ENCODE measurements at places on chromosomes 1 and 21.
A peak's percentile ranks its signal among the peaks of the same experiment; 100 is the strongest.

DNA sequence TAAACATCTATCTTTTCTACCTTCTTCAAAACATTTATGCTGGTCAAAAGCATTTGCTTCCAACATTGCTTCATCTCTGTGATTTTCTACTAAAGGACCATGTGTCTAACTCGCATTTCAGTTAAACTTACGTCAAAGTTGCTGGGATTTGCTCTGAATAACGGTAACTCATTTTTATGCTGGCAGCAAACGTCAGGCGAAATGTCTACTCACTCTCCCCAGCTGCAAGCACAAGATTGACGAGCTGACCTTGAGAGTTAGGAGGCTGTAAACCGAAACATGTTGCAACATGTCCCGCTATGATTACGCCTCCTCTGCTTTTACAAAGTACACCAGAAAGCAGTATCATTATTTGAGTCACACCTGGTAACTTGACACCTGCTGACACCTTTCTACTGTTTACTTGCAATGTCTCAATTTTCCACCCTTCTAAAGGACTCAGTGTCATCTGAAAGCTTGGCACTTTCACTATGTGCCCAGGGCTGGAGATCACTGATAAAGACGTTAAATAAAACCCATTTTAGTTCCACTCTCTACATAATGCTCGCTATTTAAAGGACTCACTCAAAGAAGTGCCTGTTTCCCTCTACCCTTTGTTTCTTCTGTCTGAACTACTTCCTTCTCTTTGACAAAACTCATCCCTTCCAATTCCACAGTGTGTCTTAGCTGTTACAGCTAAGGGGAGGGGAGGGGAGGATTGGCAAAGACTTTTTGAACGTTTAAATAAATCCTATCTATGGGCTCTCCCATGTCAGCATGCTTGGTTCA is 111.9 kb downstream of the PTPN14 start:
- no peaks in the 10 kb centered on the region for H3K36me3 ChIP-seq
- peak overlapping the region; percentile 89 for H3K27ac ChIP-seq
- no peak for DNase-seq
- peaks cover 24% of the 10 kb centered on the region for H3K4me1 ChIP-seq
- no peaks in the 10 kb centered on the region for H3K27me3 ChIP-seq

GRCh38 chr1:55589671-55590297 is 374.6 kb upstream of the USP24 start:
- H3K4me3 ChIP-seq = no peak overlapping the region
- no peaks in the 10 kb centered on the region for H3K4me1 ChIP-seq
- H3K27me3 ChIP-seq = peaks cover 24% of the 10 kb centered on the region
- DNase-seq = no peak
- no peak overlapping the region for H3K27ac ChIP-seq

DNA sequence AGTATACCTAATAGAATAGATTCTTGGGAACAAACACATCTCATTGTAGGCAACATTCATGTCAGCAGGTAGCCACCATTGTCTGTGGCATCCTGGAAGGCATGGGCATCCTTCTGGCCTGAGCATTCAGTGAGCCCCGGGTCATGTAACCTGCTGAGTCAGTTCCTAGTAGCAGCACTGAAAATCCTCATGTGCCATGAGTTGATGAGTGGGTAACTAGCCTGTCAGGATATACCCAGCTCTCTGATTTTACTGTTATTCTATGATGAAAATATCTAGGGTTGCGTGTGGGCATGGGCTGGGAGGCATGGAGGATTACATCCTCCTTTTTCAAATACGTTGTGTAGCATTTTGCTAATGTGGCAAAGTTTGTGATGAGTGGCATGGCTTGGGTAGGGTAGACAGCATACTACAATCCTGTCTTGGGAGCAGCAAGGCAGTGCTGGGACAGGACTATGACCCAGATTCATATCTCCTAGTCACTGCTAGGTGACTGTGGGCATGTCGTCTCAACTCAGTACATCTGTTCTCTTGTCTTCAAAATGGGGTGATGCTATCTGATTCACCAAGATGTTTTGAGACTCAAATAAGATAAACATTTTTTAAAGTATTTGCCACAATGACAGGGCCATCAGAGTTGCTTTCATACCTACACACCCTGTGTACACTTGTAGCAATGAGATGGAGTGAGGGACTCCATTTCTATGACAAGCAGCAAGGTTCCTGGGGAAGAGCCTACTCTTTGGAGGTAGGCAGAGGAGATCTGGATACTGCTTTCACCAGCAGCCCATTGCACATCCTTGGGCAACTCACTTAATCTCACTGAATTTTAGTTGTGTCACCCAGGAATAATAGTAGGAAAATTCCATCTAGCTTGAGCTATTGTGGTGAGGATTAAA is 62.5 kb downstream of the CD58 start:
- peak overlapping the region; percentile 31 for H3K4me3 ChIP-seq
- peaks cover 2% of the 10 kb centered on the region for H3K36me3 ChIP-seq
- H3K27me3 ChIP-seq = no peaks in the 10 kb centered on the region
- H3K4me1 ChIP-seq = peaks cover 62% of the 10 kb centered on the region

DNA sequence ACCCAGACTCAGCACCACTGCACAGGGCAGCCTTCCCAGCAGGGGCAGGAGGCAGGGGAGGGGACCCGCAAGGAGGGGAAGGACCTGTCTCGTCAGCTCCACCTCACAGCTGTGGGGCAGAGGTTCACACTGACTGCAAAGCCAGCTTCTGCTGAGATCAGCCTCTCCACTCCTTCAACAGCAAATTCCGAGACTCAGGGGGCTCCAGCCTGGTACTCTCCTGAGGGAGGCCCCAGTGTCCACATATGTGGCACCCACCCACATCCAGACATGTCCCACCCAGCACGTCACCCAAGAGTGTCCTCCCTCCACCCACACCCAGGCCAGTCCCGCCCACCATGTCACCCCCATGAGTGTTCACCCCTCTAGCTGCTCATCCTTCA is 329.5 kb downstream of the NPHP4 start:
- H3K27me3 ChIP-seq = peaks cover 26% of the 10 kb centered on the region
- no peak overlapping the region for H3K4me3 ChIP-seq
- no peak for DNase-seq
- H3K4me1 ChIP-seq = peaks cover 17% of the 10 kb centered on the region

DNA sequence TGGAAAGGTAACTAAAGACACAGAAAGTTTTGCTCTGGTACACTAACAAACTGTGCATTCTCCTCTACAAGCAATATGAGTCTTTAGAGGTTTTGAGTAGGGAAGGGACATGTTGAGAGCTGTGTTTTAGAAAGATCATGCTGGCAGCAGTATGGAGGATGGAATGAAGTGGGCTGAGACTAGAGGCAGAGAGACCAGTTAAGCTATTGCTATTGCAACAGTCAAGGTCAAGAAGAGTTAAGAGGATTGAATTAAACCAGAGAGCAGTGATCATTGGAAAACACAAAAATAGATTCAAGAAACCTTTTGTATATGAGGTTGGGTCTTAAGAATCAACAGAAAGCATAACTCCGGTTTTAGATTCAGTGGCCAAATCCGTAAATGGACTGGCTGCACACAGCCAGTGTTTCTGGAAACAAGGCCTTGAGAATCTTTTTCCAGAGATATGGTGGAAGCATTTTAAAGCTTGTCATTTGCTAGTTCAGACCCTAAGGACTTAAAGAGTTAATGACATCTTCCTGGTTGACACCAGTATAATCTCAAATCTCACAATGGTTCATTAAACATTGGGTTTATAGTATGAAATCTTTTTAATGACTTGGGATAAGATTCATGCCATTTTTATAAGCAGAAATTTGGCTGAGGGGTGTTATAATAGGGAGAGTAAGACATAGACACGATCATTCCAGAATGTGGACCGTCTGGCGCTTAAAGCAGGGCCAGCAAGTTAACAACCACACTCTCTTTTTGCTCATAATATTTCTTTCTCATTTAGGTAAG is 177.9 kb downstream of the NR5A2 start:
- H3K27me3 ChIP-seq = peaks cover 3% of the 10 kb centered on the region
- no peak for DNase-seq
- peaks cover 4% of the 10 kb centered on the region for H3K4me1 ChIP-seq

DNA sequence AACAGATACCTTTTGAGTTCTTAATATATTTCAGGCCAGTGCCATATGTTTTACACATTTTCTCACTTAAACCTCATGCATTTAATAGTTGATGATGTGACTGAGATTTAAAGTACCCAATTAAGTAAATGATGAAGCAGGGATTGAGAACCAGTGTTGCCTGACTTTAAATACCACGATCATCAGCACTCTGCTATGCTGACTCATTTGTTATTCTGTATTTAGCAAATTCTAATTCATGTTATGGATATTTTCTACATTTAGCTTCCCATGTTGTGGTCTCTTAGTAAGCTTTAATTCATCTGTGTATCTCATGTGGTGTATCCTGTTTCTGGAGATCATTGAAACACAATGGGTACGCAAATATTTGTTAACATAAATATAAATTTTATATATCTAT is 363.0 kb downstream of the PTBP2 start:
- no peak overlapping the region for H3K4me3 ChIP-seq
- DNase-seq = no peak

DNA sequence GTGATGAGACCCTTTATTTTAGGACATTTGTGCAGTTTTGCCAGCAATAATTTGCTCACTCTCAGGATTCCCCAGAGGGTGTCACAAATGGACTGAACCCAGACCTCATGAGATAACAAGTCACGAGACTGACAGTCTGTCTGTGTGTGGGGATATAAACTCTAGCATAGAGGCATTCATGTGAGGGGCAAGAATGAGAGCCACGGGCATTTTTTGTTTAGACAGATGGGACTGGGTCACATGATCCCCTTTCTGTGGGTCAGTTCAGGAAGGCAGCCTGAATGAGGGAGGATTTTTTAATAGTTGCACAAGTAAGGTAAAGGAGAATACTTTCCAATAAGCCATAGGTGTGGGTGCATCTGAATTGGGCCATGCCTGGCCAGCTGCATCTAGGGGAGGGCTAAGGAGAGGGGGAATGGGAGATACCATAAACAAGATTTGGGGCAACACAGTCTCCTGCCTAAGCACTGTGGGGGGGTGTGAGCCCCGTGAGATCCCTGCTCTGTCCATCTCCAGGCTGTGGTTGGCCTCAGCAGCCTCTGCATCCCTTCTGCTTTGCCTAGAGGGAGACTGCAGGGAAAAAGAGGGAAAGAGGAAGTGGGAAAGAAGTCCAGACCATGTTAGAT is 66.6 kb downstream of the NAV1 start:
- no peaks in the 10 kb centered on the region for H3K36me3 ChIP-seq
- H3K4me1 ChIP-seq = no peaks in the 10 kb centered on the region
- H3K27ac ChIP-seq = no peak overlapping the region
- H3K27me3 ChIP-seq = peaks cover 10% of the 10 kb centered on the region
